ENCODE measurements at places on chromosomes 5 and 9.
A peak's percentile ranks its signal among the peaks of the same experiment; 100 is the strongest.

- no peak for DNase-seq
Measured at GRCh38 chr5:98839469-98840383, 66.3 kb downstream of the RGMB start.

DNA sequence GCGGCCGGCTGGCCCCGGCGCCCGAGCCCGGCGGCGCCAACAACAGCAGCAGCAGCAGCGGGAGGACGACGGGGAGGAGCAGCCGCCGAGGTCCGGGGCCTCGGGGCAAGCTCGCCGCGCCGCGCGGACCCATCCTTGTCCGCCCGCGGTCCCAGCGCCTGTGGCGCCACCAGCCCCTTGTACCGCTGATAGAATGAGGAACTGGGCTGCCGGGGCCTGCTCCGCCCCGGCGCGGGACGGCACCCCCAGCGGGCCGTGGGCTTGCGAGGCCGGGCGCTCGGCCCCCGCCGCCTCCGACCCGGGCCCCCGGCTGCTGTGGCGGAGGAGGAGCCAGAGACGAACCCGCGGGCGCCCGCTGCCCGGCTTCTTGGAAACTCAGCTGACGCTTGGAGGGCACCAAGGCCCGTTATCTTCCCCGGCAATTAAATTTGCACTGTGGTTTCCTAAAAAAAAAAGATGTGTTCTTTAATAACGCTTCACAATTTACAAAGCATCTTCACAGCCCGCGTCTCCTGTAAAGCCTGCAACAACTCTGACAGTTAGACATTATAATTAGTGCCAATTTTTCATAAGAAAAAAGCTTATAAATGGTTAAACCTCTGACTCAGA is at the start of gene ARSB:
ARSB (minus strand) TSS at position 195 of the 609 bp plus-strand sequence; CDS start at position 133, 62 bp downstream.
- DNase-seq: no peak

GRCh38 chr5:127400539-127400938 is 109.9 kb downstream of the MEGF10 start:
- no peak for DNase-seq

GRCh38 chr9:98216391-98216790 is 24.0 kb upstream of the CORO2A start:
- no peak for DNase-seq

- DNase-seq: no peak
Measured at GRCh38 chr5:101067429-101067828, 164.3 kb upstream of the ST8SIA4 start.

GRCh38 chr5:92265804-92266203 is 882.7 kb upstream of the ARRDC3 start:
- DNase-seq: no peak

- no peak for DNase-seq
Measured at GRCh38 chr5:93580927-93581445, at the start of gene NR2F1-AS1. TSS of gene NR2F1-AS1 (minus strand) at chr5:93581219.

DNA sequence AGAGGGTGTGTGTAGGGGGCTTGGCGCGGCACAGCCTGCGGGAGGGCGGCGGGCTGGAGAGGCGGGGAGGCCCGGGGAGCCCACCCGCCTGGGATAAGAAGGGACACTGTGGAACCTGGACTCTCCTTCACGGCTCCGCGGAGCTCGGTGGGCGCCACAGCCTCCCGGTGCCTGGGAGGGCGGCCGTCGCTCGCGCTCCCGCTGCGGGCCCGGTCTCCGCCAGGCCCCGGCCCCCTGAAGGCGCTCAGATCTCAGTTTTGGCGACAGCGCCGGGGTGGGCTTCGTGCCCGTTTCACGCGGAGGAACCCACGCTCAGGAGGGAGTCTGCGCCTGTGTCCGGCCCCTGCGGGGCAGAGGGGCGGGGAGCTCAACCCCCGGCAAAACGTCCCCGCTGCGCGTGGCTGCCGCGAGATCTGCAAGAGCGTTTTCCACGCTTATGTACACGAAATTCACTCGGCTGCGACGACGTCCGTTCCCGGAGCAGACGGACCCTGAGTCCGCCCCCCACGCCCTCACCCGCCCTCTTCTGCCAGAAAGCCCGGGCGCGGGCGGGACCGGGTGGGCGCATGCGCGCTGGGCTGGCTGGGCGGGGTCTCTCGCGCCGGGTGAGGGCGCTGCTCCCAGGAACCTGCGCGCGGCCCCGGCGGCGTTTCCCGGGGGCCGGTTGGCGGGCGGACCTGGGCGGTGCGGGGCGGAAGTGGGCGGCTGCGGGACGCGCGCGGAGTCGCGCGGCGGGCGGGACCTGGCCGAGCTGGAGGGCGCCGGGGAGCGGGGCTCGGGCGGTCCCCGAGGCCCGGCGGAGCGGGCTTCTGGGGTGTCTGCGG is at the start of gene NELFB:
NELFB (plus strand) TSS at position 704 of the 824 bp plus-strand sequence.
- DNase-seq: peak; percentile 100

DNA sequence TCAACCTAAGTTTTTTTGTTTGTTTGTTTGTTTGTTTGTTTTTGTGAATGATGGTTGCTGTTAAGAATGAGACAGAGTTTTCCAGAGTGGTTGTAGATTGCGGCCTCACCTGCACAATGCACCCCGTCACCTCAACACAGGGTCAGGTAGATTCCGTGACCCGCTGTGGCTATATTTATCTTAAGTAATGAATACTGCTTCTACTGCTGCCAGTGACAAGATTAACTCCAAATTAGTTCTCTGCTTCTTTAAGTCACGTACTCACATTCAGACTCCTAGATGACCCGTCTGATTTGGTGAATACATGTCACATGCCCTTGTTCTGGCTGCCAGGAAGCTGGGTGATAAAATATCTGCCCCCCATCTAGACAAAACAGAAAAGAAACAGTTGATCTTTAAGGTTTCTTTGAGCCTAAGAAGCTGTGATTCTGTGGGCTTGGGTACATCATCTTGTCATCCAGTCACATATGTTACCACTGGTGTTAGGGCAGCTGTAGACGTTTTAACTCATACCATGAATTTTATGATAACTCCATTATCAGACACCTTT is 52.9 kb downstream of the CFAP95 start:
- no peak for DNase-seq
